A549 (cell line): ENCODE measurements at places on chromosomes 2 and 18.

GRCh38 chr2:201661366-201661765 is 18.1 kb upstream of the TMEM237 start:
- no peak for DNase-seq

GRCh38 chr2:50069454-50069853 is 915.1 kb upstream of the FSHR start:
- no peak for DNase-seq

GRCh38 chr2:227865291-227865690 is 6.1 kb upstream of the DAW1 start:
- DNase-seq = no peak

DNA sequence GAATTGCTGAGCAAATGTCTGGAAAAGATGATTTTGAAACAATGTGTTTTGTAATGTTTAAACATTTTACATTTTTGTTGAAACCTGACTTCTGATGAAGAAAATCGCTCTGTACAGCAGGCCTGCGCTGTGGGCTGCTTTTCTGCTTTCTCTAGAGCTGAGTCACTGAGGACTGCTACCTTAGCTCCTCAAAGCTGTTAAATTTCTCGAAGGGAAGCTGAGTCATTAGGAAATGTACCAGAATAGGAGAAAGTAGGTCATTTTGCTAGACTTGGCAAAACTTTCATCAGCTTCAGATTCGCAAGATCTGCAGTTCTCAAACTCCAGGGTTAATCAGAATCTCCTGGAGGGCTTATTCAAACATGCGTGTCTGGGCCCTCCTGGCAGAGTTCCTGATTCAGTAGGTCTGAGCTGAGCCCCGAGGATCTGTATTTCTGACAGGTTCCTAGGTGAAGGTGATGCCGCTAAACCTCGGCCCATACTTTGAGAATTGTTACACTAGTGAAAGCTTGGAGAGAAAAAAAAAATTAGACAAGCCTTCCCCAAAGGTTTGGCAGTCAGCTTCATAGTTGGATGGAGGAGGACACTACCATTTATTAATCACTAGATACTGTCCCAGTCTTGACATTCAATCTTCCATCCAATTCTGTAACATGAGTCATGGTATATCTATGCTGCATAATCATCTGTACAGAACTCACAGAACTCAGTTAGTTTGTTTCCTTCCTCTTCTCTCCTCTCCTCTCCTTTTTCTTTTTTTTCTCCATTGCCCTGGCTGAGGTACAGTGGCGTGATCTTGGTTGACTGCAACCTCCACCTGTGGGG is 297.6 kb downstream of the PARD3B start:
- DNase-seq = peak; percentile 54

GRCh38 chr18:32707147-32707546 is 65.7 kb downstream of the KLHL14 start:
- DNase-seq = no peak

GRCh38 chr18:55857956-55858355 is 270.0 kb upstream of the TCF4 start:
- no peak for DNase-seq

- no peak for DNase-seq
Measured at GRCh38 chr2:47028846-47029560, 113.4 kb upstream of the MCFD2 start.

DNA sequence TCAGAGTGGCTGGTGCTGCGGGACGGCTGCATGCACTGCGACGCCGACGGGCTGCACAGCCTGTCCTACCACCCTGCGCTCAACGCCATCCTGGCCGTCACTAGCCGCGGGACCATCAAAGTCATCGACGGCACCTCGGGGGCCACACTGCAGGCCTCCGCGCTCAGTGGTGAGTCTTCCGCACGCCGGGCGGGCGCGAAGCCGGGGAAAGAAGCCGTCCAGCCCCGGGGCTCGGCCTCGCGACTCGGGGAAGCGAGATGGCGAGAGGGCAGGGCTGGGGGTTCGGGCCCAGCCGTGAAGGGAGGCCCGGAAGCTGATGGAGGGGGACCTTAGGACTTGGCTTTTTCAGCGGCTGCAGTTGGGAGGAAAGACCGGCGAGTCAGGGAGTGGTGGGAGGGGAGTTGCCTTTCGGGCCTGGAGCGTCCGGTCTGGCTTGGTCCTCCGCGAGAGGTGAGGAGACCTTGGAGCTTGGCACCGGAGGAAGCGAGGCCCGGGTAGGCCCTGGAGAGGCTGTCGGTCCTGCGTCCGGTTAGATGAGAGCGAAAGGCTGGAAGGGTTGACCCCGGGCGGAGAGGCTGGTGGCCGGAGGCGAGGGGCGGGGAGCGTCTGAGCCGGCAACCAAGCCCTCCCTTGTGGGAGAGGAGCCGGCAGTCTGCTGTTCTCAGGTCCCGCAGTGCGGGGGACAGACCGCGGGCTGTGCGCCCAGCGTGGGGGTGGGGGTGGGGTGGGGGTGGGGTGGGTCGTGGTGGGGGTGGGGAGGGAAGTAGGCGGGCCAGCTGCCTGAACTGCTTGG is 691 bp downstream of the BIRC6 start:
- DNase-seq = no peak
